ENCODE measurements at places on chromosomes 11 and 22.

GRCh38 chr11:45395947-45396346 is 109.8 kb upstream of the SYT13 start:
- no peak for DNase-seq

- no peak for DNase-seq
Observed at GRCh38 chr11:83921447-83922192, 635.5 kb upstream of the CCDC90B start.

DNA sequence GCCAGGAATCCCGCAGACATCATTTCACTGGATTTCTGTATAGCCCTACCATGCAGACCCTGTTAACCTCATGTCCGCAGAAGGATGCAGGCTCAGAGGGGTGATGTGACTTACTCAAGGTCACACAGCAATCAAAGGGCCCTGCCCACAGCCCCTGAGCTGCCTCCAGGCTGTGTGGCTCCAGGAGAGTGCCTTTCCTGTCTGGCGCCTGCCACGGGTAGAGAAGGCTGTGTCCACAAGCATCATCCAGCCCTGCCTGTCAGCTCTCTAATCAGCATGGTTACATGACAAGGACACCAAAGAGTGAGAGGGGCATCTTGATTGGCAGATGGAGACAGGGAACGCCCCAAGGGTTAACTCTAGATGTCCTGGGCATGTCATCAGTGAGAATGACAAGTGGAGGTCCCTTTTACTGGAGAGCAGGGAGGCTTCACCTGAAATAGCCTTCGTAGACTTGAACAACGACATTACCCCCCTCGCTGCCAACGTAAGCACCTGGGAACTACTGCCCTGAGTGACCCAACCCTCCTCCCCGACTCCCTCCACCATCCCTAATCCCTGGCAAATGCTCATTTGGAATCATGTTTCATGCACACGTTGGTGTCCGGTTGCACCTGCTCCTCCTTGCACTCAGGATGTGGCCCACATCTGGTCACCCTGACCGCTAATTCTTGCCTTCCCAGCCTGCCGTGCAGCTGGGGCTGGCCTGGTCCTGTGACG is 6.9 kb downstream of the FGF19 start:
- no peak for DNase-seq

GRCh38 chr11:10415817-10416392 is 39.2 kb upstream of the AMPD3 start:
- DNase-seq: no peak

DNA sequence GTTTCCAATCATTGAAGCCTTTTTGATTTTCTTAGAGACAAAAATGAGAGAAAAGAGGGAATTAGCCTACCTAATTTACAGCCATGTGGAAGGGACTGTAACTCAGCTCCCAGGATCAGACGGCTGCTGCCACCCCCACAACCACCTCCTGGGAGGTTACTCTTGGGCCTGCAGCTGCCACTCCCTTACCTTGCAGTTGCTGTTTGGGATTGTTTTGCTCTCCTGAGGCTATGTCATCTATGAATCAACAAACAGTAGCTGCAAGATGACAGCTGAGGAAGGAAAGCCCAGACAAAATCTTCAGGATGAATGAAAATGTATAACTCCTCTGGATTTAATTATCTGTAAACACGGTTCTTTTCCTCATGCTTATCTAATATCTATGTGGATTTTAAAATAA is 28.0 kb upstream of the ZC3H12C start:
- DNase-seq: no peak

- DNase-seq: no peak
Observed at GRCh38 chr11:8768625-8769333, 86.2 kb downstream of the RPL27A start.

DNA sequence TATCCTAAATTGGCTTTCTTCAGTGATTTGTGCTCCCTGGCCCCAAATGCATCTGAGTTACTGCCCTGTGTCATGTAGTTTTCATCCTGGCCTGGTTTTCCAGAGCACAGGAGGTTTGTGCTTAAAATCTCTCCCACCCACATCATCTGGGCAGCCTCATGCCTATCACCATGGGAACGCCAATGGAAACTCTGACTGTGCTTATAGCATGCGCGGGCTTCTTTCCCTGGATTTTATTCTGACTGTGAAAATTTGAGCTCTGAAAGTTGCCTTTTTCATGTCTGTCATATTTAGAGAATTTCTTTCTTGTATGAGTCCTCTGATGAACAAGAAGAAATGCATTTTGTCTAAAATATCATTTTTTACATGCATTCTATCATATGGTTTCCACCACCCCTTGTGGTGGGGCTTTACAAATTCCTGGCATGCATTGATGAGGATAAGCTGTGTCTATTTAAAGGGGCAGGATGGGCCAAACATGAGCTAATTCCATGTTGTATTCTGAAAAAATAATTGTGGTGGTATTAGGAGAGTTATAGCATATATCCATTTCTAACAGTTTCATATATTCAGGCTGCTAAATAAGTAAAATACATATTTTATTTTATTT is 55.1 kb downstream of the IRAG1 start:
- DNase-seq: no peak

DNA sequence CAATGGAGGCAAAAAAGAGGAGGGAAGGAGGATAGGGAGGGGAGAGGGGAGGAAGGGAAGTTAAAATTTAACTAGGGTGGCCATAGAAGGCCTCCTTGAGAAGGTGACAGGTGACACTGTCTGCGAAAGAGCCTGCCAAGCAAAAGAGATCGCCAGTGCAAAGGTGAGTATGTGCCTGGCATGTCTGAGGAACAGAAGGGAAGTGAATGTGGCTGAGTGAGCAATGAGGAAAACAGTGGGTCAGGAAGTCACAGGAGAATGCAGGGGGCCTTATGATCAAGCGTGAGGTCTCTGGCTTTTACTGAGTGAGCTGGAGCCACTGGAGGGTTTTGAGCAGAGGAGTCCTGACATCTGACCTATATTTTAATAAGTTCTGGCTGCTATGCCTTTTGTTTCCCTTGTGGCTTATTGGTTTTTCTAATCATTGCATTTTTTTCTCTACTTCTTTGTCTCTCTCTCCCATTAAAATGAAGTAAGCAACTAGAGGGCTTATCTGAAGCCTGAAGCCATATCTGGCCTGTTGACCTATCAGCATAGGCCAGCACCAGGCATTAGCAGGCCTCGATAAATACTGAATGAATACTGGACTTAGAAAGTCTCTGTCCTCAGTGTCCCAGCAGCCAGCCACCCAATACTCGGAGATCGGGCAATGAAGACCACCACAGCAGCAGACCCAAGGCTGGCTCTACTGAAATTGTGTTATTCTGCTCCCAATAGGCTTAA is 5.6 kb downstream of the AP1B1 start:
- DNase-seq: no peak
